ENCODE measurements at places on chromosomes 4 and X.
A peak's percentile ranks its signal among the peaks of the same experiment; 100 is the strongest.

DNA sequence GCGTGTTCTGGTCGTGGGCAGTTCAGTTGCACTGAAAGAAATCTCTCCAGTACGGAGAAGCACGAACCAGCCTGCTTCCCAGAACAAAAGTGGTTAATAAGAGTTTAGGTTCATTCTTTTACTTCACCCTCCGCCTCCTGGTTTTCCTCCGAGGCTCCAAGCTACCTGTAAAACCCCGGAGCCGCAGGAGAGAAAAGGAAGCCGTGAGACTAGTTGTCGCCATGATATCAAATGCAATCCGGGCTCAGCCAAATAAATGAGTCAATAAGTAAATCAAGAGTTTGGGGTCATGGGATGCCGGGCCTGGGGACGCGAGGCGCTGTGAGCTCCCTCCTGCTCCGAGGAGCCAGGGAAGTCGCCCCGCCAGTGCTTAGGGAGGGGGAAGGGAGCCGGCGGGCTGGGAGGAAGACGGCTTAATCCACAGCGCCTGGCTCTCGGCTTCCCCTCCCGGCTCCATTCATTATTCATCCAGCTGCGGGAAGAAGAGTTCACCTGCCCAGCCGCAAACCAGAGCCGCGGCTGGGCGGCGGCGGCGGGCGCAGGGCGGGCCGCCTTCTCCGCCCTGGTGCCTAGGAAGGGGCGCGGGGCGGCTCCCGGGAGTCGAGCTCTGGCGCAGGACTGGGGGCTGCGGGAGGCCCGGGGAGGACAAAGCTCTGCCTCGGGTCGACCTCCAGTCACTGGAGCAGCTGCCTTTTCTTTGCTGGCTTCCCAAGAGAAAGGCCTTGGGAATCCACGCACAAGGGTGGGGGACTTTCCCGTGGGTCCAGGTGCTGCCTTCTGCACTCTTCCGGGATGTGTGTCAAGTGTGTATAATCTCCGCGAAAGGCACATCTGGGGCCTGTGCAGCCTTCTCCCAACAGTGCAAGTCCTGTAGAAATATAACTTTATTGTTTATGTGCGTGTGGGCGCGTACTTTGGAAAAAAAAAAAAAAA, 1.7 kb downstream of the FRAS1 start:
- DNase-seq = no peak

DNA sequence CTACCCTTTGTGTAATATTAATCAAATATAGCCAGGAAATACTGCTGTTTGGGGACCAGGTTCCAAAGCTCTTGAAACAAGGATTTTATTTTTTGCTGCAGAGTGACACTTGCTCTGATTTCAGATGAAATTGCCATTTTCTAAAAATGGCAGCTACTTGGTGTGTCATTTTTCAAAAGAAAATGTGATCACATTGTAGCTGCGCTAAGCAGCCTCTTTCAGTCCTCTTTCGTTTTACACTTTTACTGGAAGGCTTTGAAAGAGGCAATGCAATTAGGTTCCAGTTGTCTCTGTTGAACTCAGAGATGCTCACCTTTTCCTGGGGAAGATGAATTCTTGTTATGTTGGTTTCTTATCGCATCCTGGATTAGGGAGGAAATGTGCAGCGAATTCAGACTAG, 85.1 kb downstream of the CT47B1 start:
- DNase-seq = no peak

DNA sequence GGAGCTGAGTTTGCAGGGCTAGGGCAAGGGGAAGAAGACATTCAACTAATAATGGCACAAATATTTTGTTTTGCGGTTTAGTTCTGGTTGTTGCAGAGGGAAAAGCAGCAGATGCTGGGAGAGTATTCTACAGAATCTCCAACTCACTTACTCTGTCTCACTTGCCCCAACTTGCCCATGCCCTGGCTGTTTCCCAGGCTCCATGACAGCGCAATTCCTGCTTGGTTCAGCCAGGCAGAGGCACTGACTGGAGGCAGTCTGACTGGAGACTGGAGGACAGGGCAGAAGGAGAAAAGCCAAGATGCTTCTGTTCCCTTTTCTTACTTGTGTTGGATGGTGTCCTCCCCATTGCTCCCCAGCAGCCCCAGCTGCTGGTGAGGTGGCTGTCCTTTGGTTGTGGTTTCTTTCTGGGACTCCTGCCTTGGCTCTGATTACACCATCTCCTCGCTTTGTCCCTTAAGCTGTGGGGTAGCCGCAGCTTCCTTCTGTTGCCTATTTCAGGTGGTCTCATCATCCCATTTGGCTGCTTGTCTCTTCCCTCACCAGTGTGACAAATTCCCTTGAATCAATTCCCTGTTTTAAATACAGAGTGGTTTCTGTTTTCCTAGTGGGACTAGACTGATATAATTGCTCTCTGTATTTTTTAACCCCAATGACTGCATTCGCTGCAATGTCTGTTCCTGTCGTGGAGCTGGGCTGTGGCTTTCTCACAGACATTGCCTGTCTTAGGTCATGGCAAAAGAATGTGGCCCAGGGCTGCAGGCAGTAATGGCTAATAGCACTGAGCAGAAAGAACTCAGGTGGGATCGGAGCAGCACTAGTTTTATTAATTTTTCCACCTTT, 24.2 kb upstream of the RASL11B start:
- DNase-seq = no peak

- no peak for DNase-seq
Observed at GRCh38 chr4:181877329-181877848, 365.8 kb upstream of the TENM3 start.

- no peak for DNase-seq
Observed at GRCh38 chr4:32574803-32575202, 1854.6 kb downstream of the PCDH7 start.

DNA sequence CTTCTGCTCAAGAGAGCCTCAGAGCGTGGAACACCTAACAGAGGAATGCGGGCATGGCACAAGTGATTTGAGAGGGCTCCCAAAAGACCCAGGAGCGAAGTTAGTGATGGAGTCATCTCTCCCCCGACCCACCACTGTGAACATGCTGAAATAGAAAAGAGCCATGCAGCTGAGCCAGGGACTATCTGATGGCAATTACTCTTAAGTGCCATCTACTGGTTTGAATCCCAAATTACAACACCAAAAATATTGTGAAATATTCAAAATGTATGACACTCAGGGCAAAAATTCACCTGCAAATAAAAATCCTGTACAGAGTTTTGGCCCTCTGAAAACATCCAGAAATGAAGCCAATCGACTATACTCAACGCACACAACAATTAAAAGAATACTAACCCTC, 2038.9 kb upstream of the ADGRL3 start:
- no peak for DNase-seq

- DNase-seq = no peak
Observed at GRCh38 chrX:19902110-19902509, 14.7 kb upstream of the SH3KBP1 start.

GRCh38 chr4:104418286-104418685, 76.4 kb downstream of the CXXC4 start:
- no peak for DNase-seq

DNA sequence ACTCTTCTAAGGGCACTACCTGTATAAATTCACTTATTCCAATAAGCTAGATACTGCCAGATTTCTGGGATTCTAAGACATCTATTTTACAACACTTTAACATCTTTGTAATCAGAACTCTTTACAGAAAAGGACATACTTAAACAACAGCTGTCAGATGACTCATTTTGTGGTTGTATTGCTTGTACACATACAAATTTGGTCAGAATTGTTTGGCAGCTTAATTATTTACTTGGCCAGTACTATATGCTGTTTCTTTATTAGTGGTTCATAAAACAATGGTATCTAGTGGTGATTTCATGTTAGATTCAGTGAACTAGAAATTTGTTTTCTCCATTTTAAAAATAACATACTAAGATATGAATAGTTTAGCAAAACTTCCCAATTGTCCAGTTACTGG, 27.2 kb downstream of the PALLD start:
- no peak for DNase-seq

DNA sequence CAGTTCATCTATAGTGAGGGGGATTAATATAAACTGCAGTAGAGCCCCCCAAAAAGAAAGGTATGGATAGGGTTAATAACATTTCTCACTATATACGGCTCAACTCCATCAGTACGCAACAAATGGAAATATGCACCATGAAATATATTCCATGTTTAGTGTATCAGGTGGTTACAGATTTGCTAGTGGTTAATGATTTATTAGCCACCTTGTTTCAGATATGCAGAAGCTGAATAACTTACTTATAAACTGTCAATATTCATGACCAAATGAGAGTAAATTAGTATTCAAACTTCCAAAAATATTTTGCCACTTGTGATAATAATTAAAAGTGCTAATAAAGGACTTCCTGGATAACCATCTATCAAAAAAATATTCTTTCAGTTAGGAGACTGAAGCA, 14.8 kb downstream of the AMTN start:
- no peak for DNase-seq

DNA sequence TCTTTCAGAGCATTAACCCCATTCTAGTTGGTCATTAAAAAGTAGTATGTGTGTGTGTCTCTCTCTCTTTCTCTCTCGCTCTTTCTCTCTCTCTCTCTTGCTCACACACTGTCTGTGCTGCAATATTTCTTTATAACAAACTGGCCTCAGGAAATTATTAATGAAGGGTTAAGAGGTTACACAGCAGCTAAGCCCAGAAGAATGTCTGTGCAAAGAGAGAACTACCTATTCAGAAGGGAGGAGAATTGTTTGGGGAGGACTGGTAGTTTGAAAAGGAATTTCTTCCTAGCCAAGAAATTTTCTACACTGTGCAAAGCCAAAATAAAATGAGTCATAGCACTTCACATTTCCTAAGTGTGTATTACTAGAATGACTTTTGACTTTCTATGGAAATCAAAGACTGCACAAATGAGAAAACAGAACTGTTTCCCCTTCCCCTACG, 22.2 kb downstream of the PDGFC start:
- no peak for DNase-seq

GRCh38 chr4:40056716-40057585, at the start of gene N4BP2:
Gene N4BP2, plus strand, starts transcription at chr4:40056850. Its CDS starts 40,491 bp downstream, at chr4:40097341.
- peak; percentile 60 for DNase-seq

GRCh38 chr4:91087743-91088142, 960.5 kb downstream of the CCSER1 start:
- DNase-seq = no peak

DNA sequence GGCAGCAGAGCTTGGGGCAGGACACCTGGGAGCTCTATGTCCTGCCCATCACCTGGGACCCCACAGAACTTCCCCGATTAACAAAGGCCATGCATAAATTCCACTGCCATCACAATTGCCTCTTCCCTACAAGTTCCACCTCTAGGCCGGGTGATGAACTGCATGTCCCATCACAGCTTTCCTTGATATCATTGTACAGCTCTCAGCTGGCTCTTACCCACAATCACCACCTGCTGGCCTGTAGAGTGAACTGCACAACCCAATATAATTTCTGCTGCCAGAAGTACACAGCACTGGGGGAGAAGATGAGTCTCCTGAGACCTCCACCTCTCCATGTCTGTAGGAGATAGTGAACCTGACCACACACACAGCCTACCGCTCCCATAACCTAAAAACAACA, 285.0 kb upstream of the AADAT start:
- DNase-seq = no peak

Data from CD4-positive, alpha-beta memory T cell (primary cell).